Stimulated activated CD4-positive, alpha-beta T cell treated with anti-CD3 and anti-CD28 coated beads, Interleukin-2, amount 100 ng/mL, for 4 hours (primary cell): ENCODE measurements at places on chromosomes 2 and 18.

GRCh38 chr2:75475976-75476375 is 84.8 kb downstream of the EVA1A start:
- no peak for DNase-seq

DNA sequence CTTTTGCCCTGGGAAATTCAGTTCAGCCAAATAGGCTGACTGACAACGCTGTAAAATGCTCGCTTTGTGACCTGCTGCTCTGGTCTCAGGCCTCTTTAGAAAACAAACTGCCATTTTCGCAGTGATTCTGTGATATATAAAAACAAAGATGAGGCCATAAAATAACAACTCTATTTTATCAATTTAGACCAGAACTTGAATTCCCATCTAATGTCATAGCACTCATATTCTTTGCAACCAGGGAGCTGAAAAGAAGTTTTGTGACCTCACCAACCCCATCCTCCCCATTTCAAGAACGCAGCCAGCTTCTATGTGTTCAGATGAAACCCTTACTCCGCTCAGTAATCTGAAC is 40.3 kb downstream of the TCF4 start:
- DNase-seq, result no peak

- no peak for DNase-seq
Measured at GRCh38 chr2:1927896-1928568, 183.7 kb upstream of the PXDN start.

- DNase-seq, result no peak
Measured at GRCh38 chr2:191038741-191039140, 24.8 kb upstream of the STAT1 start.

GRCh38 chr2:2692599-2693389 is 361.7 kb upstream of the MYT1L start:
- no peak for DNase-seq

- no peak for DNase-seq
Measured at GRCh38 chr2:189157456-189157855, 22.1 kb downstream of the COL5A2 start.

DNA sequence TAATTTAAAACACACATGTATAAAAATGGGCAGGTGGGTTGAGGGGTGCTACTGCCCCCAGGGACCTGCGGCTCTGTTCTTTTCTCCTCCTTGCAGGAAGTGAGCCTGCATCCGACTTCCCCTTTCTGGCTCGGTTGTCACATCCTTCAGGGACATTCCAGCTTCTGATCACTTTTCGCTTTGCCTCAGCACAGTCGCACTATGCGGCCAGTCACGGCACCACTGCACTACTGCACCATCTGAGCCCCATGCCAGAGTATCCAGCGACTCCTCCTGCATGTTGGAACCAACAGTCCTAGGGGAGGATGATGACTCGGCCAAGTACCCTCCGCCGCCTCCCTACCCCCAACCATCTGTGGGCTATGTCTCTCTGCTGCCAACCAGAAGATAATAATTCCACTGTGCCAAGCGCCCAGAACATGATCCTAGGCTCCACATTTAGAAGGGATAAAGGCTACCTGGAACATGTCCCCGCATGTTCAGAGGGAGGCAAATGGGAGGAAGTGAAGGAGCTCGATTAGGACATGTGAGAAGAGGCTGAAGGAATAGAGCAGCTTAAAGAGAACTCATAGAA is 17.6 kb downstream of the CDC42EP3 start:
- DNase-seq, result no peak

- DNase-seq, result no peak
Measured at GRCh38 chr2:27219091-27219490, 1.9 kb downstream of the CAD start.

- DNase-seq, result no peak
Measured at GRCh38 chr18:63930773-63931354, 18.2 kb upstream of the HMSD start.

DNA sequence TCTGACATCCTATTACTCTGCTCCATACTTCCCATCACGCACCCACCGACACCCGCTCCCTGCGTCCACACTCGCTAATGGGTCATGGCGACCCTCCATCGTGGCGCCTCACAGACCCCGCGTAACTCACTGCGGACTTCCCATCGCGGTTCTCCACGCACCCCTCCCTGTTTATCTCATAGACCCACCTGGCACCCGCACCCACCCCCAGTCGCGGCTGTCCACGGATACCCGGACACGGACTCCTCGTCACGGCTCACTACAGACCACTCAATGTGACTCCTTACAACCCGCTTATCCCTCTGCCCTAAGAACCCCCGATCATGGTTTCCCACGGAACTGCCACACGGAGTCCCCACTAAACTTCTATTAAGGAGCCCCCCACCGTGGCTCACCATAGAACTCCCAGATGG is 458 bp downstream of the CXXC1 start:
- no peak for DNase-seq

DNA sequence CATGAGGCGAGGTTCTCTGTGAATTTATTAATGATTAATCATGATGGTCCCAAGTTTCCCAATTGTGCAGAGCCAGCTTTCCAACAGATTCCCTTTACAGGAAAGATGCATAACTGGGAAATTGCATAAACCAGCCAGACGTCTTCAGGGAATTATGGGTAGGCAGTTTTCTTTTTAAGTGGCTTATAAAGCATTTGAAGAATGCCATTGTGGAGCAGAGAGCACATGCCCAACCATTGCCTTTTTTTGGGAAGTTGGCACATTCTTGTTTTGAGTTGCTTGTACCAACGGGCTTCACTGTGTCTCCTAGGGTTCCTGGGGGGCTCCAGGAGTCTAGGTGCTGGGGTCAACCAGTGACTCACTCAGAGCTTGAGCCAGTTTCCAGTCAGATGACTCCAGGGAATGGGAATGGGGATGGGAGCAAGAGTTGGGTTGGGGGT is 231.7 kb upstream of the FOSL2 start:
- no peak for DNase-seq

GRCh38 chr18:54357082-54357659 is 487 bp downstream of the STARD6 start:
- DNase-seq, result no peak

GRCh38 chr2:127564429-127565260 is 29.2 kb downstream of the MYO7B start:
- no peak for DNase-seq

- DNase-seq, result no peak
Measured at GRCh38 chr2:101204400-101205115, 48.1 kb upstream of the CNOT11 start.

GRCh38 chr2:129909651-129910418 is 69.6 kb upstream of the RAB6C start:
- no peak for DNase-seq

- DNase-seq, result no peak
Measured at GRCh38 chr2:85852152-85852840, 36.5 kb downstream of the ST3GAL5 start.

- no peak for DNase-seq
Measured at GRCh38 chr2:237639836-237640220, 12.4 kb downstream of the LRRFIP1 start.

- no peak for DNase-seq
Measured at GRCh38 chr2:17892770-17893534, 14.5 kb downstream of the KCNS3 start.

GRCh38 chr18:24811950-24812681 is 351.7 kb downstream of the HRH4 start:
- no peak for DNase-seq

DNA sequence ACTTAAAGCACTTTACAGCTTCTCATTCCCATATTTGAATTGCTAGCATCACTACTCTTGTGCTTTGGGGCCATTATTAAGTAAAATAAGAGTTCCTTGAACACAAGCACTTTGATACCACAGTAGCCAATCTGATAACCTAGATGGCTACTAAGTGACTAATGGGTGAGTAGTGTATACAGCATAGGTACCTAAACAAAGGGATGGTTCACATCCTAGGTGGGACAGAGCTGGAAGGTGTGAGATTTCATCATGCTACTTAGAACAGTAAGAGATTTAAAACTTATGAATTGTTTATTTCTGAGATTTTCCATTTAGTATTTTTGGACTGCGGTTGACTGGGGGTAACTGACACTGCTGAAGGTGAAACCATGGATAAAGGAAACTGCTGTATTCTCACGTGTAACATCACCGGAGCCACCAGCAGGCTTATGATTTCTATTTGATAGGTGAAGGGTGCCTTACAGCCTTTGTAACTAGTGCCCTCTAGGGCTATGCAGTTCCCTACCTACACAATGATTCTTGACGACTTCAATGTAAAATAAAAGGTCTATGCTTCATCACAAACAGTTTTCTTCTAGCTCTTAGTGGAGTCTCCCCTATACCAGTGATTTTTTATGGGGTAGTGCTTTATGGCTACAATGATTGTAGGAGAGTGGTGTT is 22.1 kb upstream of the CRIM1 start:
- DNase-seq, result no peak

- no peak for DNase-seq
Measured at GRCh38 chr18:8359076-8359475, 250.2 kb upstream of the RAB12 start.
